Right ventricle myocardium superior (tissue), 1 donor: ENCODE measurements at places on chromosomes 13 and 19. TPM values are rescaled to one million over a fixed set of nuclear protein-coding genes. Genes with fewer than 3 reads are reported as not detected.

- no peak for DNase-seq
Measured at GRCh38 chr13:51325837-51326236, 13.7 kb upstream of the SERPINE3 start.

DNA sequence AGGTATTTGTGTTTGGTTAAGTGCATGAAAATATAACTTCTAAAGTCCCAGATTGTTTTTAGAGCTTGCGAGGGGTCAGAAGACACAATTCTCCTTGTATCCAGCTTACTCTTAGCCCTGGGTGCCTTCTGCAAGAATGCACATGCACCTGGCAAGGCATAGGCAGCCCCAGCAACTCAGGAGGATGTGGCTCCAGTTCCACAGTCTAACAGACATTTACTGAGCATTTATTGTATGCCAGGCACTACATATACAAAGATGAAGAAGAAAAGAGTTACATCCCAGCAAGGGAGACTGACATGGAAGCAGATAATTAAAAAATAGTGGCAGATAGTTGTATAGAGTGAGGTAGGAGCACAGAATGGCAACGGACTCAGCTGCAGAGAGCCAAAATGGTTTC lies 101.1 kb upstream of the FRY start:
- DNase-seq, result no peak

The GAPDHS gene
- total RNA-seq, result not detected

GRCh38 chr13:21218351-21219035 lies 42.0 kb downstream of the MRPL57 start:
- DNase-seq, result no peak

The NCAN gene
- total RNA-seq, result not detected

- no peak for DNase-seq
Measured at GRCh38 chr13:54513254-54513653, 1484.6 kb downstream of the OLFM4 start.

The SMAD9 gene
- total RNA-seq, result 2.6 TPM

The FCGBP gene
- total RNA-seq, result 8.0 TPM

The ZNF528 gene
- total RNA-seq, result 10.8 TPM

DNA sequence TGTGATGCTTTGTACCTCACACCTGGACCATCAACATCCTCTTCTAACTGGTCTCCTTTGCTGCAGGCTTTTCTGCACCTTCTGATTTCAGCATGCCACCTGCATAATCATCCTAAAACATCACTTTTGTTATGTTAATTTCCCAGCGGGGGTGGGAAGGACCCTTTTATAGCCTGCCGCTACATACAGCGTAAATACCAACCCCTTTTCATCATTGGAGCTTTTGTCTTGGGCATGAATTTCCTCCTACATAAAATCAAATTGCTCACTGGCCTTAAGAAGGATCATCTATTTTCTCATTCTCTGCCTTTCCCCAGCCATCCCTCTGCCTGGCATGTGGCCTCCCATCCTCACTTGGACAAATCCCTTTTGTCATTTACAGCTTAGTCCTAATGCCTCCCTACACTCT lies 124.7 kb downstream of the RBM26 start:
- DNase-seq, result no peak

DNA sequence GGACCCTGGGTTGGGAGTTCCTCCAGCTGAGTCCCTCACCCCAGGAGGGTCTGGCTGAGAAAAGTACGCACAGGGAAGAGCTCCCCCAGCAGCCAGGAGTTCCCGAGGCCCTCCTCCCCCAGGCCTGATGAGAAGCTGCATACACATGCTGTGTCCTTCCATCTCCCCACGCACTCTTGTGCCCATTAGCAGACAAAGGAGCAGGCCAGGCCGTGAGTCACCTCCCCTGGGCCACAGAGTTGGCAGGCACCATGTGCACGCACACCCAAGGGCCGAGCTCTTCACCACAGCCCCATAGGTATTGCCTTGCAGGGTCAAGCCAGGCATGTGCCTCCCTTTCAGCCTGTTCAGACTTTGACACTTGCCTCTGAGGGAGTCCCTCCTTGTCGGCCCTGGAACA lies 17.5 kb downstream of the MAU2 start:
- DNase-seq, result no peak

The ZNF284 gene
- total RNA-seq, result 1.6 TPM

DNA sequence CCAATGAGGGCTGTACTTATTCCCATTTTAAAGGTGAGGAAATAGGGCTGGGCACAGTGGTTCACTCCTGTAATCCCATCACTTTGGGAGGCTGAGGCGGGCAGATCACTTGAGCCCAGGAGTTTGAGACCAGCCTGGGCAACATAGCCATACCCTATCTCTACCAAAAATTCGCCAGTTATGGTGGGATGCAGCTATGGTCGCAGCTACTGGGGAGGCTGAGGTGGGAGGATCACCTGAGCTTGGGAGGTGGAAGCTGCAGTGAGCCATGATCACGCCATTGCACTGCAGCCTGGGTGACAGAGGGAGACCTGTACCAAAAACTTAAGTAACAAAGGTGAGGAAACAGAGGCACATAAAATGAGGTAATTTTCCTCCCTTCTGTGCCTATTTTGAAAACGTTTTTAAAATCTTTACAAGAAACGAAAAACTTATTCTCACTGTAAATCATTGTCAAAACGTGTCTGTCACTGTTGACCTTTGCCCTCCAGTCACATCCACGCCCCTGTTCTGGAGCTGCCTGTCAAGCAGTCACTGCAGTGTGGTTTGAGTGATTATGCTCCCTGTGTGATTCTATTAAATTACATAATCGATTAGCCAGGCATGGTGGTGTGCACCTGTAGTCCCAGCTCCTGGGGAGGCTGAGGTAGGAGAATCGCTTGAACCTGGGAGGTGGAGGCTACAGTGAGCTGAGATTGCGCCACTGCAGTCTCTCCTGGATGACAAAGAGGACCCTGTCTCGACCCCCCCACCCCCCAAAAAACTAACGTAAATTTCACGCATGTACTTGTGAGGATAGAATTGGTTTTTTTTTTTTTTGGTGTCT lies 12.5 kb downstream of the NOP53 start:
- DNase-seq, result no peak

- no peak for DNase-seq
Measured at GRCh38 chr13:55887561-55887960, 1253.2 kb upstream of the PRR20A start.

DNA sequence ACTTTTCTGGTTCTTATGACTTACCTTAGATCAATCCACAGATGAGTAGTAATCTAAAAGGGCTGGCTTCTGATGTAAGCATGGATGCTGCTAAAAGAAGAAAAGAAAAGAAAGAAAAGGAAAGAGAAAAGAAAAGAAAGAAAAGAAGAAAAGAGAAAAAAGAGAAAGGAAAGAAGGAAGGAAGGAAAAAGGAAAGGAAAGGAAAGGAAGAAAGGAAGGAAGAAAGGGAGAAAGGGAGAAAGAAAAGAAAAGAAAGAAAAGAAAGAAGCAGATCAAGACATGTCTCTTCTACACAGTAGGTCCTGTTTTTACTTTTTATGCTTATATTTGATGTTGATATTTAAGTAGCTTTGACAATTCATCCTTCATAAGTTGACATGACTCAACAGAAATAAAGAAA lies 421.3 kb downstream of the DIAPH3 start:
- no peak for DNase-seq

DNA sequence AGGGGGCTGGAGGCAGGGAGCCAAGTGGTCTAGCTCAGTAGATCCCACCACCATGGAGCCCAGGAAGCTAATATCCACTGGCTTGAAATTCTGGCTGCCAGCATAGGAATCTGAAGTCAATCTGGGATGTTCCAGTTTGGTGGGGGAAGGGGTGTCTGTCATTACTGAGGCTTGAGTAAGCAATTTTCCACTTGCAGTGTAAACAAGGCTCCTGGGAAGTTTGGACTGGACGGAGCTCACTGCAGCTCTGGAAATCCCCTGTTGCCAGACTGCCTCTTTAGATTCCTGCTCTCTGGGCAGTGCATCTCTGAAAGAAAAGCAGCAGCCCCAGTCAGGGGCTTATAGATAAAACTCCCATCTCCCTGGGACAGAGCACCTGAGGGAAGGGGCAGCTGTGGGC lies 349.2 kb upstream of the KLHL1 start:
- no peak for DNase-seq

The LIM2 gene
- total RNA-seq, result not detected

The ZNF667 gene
- 5.0 TPM for total RNA-seq

DNA sequence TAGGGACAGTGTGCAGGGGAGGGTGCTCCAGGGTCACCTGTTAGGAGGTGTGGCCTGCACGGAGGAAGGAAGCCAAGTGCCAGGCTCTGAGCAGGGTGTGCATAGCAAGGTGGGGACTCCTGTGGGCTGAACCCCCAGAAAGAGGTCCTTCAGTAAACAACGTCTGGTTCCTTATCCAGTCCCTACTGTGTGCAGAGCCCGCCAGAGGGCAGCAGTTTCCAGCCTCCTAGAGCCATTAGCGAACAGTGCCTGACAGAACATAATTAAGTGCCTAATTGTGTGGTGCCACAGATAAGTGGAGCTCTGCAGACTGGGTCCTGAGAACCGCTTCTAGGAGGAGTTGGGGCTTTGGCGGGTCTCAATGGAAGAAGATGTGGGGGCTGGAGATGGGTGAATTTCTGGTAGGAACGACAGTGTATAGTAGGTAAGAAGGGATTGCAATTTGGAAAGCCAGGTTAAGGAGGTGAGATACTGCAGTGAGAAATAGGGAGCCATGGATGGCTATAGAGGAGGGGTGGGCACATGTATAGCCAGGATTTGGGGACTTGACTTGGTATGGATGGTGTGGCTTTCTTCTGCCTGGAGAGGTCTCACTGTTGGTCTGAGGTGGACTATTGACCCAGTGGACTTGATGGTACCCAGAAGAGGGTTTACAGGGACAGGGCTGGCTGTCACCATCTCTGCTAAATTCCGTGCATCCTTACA lies 323.1 kb downstream of the ZNF536 start:
- DNase-seq, result no peak

The LIN7B gene
- 21.3 TPM for total RNA-seq

DNA sequence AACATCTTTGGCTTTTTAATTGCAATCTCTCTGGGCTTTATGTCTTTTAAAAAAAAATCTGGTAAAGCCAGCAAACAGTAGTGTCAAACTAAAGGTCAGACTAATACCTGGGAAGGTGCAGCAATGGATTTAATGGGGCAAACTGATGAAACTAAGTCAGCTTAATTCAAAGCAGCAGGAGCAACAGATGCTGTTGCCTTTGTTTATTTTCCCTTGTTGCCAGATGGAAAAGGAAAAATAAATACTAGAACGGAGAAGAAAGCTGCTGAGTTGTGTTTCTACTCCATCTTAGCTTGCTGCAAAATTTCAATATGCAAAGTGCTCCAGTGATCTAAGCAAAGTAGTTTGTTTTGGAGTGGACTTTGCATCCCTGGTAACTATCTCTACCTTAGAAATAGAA lies 1097.8 kb downstream of the PCDH17 start:
- no peak for DNase-seq

The DPF1 gene
- not detected for total RNA-seq

The TSSK6 gene
- 0.67 TPM for total RNA-seq

GRCh38 chr13:80082396-80083080 lies 258.4 kb downstream of the SPRY2 start:
- DNase-seq, result no peak

The C13orf42 gene
- not detected for total RNA-seq

DNA sequence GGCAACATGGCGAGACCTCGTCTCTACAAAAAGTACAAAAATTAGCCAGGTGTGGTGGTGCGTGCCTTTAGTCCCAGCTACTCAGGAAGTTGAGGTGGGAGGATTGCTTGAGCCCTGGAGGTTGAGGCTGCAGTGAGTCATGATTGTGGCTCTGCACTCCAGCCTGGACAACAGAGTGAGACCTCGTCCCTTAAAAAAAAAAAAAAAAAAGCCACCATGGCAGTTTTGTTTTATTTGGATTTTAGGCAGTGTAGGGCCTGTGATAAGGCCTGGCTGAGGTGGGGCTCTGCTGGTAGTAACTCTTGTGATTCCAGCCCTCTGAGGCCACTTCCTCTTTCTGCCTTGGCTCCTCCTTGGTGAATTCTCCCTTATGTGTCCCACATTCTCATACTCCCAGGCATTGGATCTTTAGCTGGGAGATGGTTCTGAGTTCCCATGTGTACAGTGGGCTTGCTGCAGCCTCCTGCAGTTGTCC lies 39.2 kb downstream of the GATAD2A start:
- no peak for DNase-seq
